ENCODE measurements at places on chromosomes 7 and 10.

DNA sequence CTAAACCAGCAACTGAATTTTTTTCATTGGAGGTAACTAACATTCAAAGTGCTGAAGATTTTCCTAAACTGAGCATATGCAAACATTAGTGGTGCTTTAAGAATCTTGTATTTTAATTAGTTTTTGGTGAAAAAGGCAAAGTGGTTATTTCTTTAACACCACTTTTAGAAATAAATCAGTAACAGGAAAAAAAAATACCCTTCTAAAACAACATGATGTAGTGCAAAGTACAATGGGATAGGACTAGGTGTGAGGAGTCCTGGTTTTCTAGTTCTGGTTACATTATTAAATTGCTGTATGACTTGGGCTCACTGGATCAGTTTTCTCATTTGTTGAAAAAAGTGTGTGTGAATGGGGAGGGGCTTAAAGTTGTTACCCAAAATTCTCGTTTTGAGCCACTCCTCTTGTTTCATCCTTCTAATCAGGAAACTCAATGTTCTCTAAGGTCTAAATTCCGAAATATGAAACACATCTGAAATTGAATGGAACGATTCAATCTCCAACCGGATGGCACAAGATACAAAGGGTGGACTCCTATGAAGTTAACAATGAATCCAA lies 1.8 kb downstream of the WASL start:
- no peak for DNase-seq

- DNase-seq, result peak; percentile 62
These were observed 17.0 kb upstream of the NODAL start for GRCh38 chr10:70458329-70459060.

DNA sequence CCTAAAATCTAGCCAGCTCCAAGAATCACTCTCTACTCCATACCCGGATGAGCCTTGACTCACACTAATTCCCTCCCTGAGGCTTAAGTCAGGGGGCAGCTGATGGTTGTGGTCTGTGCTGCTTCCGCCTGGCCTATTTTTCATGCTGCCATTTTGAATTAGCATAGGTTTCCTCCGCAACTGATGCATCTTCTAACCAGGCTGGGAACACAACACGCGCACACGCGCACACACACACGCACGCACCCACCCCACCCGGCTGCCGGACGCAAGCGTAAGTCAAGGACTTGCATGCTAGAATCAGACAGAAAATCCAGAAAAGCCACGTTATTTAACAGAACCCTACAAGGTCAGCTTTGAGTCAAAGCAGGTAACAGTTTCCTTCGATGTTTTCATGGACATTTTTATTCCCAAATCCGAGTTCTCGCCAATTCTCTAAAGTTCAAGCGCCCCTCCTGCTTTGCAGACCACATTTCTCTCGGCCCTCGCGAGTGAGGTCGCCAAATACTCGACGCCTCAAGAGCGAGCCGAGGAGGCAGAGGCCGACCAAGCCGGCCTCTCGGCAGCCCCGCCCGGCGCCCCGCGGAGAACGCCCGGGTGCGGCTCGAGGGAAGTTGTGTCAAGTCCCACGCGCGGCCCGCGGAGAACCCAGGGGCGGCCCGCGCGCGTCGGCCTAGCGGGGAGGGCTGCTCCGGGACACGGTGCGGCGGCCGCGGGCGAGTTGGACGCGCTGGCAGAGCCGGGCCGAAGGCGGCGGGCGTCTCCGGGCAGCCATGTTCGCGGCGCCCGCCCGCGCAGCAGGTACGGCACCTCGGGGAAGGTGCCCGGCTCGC lies 961 bp downstream of the SCRN1 start:
- DNase-seq, result peak; percentile 35

- peak; percentile 2 for DNase-seq
These were observed 141.8 kb downstream of the CTTNBP2 start for GRCh38 chr7:117731455-117731854.

DNA sequence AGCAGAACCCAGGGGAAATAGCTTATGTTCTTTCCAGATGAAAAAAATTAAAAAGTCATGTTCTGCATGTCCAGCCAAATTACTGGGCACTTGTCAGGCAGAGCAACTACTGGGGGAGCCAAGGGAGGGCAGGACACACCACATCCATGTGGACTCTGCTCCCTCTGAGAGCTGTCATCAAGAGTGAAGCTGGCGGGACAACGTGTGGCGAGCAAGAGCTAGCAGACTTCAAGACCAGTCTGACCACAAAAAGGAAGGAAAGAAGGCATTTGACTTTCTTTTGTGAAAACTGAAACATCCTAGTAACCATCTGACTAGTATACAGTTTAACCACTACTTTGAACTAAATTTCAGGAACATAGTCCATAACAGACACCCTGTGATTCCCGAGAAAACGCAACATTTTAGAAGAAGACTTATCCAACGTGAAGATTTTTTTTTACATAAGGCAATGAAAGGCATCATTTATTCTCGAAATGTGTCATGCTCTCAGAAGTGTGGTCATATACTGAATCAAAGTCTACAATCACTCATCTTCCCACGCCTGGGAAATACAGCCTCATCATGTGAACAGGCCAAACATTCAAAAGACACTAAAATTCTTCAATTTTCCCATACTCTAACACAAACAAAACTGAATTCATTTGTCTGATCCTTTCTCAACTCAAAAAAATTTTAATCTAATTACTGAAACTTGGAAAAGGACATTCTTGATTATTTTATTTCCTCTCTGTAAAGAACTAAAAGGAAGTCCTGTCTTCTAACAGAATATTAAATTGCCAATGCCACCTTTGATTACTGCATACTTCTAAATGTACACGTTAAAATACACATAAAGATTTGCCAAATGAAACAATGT lies 15.5 kb downstream of the CYTH3 start:
- DNase-seq, result peak; percentile 88

DNA sequence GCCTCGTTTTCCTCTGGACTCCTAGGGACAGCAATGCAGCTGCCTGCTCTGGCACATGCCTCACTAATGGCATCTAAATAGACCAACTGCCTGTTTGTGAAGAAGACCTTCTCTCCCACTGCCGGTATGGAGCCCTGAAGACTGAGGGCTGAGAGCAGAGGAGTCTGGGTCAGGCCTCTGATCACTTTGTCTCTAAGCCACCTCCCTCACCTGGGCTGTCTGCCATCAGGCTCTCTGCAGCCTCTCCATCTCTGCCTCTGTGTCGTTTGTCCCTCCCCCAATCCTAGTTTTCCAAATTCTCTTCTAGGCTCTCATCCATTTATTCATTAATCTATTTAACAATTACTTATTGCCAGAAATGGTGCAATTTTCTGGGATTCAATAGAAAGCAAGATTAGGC lies 15.2 kb upstream of the SFTPA1 start:
- DNase-seq, result no peak

DNA sequence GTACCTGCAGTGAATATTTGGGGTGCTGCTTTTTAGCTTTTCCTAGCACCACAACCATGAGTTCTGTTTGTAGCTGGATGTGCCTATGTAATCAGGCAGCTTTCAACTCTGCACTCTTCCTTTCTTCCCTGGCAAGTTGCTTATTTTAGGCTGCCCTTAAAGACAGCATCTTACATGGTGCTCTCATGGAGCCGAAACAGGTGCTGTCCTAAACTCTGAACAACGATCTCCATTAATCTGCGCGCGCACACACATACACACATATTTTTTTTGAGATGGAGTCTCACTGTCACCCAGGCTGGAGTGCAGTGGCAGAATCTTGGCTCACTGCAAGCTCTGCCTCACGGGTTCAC lies 9.1 kb downstream of the RPS24 start:
- no peak for DNase-seq

GRCh38 chr7:80496586-80496985 lies 15.3 kb downstream of the GNAT3 start:
- no peak for DNase-seq

DNA sequence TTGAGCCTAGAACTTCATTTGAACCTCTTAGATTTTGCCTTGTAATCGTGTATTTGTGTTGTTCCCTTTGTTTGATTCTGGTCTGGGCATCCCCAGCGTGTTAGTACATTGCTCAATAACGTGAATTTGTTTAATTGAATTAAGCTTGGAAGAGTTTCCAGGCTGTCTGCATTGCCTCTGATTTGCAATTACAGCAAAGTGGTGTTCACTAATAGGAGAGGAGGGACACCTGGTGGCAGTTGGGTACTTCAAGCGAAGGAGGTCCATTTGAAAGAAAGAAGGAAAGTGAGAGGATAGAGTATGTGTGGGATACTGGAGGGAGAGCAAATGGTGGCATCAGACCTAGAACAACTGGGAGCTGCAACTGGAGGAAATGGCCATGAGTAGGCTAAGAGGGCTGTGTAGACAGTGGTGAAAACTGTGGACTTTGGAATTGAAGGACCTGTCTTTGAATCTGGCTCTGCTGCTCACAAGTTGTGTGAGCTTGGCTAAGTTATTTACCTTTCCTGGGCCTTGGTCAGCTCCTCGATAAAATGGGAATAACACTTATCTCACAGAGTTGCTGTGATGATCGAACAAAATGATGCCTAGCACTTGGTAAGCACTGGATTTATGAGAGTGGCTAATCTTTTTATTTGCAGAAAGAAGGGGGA lies 15.1 kb downstream of the LSMEM1 start:
- DNase-seq, result peak; percentile 81

DNA sequence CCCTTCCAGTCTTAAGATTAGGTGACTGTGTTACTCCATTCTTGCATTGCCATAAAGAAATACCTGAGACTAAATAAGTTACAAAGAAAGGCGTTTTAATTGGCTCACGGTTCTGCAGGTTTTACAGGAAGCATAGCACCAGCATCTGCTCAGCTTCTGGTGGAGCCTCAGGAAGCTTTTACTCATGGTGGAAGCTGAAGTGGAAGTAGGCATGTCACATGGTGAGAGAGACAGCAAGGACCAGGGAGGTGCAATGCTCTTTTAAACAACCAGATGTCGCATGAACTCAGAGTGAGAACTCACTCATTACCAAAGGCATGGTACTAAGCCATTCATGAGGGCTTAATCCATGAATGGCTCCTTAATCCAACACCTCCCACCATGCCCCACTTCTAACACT lies 34.0 kb upstream of the TMEM273 start:
- DNase-seq, result no peak

GRCh38 chr7:93432130-93432529 lies 142.4 kb downstream of the CALCR start:
- no peak for DNase-seq

DNA sequence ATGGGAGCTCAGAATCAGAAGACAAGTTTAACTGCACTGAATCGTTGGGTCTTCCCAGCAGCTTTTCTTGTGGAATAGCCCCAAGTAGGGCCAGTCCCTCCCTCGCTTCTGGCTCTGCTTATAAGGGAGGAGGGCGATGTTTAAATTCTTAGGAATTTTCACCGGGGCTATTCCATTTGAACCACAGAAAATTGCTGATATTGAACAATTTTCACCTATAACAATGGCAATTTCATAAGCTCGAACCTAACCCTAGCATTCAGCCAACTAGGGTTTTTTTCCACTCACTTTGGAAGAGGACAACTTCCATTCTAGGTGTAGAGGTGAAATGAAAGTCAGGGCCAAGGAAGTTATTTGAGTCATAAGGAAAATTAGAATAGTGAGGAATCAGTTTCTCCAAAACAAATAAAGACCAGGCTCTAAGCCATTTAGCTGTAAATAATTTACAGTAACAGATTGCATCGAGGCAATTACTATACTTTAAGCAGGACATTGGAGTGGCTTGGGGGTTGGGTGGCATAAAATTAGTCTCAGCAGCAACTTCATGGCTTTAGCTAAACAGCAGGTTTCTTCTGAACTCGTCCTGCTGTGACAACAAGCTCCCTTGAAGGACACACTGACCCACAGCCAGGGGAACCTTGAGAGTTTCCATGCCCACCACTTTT lies 1.5 kb upstream of the ATP6V0A4 start:
- no peak for DNase-seq

DNA sequence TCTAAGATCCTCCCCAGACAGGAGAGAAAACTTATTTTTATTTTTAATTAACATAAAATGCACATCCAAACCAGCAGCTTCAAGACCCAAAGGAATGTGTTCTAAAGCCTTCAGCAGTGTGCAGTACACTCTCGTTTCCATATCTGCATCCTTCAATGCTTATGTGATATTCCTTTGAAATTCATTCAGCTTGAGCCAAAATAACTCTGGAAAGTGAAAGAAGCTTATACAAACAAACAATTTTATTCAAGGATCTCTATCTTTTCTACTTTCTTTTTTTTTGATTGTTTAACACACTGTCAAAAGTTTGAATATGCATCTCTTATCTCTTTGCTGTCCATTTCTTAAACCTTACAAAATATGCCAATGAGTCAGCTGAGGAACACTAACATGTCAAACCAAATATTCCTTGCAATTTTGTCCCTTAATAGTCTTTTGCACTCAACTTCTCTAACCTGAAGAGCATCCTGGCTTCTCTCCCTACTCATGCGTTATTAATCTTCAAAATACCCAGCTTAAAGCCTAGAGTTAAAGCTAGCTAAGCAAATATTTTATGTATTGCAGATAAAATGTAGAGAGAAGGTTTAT lies 124.3 kb downstream of the THSD7A start:
- no peak for DNase-seq

All from inflammatory macrophage treated with lipopolysaccharide for 1 hour (primary cell).